ENCODE measurements at places on chromosomes 5 and 9. TPM values are rescaled to one million over a fixed set of nuclear protein-coding genes. Genes with fewer than 3 reads are reported as not detected.

GRCh38 chr5:93044859-93045666 lies 536.0 kb downstream of the NR2F1-AS1 start:
- DNase-seq, result no peak

DNA sequence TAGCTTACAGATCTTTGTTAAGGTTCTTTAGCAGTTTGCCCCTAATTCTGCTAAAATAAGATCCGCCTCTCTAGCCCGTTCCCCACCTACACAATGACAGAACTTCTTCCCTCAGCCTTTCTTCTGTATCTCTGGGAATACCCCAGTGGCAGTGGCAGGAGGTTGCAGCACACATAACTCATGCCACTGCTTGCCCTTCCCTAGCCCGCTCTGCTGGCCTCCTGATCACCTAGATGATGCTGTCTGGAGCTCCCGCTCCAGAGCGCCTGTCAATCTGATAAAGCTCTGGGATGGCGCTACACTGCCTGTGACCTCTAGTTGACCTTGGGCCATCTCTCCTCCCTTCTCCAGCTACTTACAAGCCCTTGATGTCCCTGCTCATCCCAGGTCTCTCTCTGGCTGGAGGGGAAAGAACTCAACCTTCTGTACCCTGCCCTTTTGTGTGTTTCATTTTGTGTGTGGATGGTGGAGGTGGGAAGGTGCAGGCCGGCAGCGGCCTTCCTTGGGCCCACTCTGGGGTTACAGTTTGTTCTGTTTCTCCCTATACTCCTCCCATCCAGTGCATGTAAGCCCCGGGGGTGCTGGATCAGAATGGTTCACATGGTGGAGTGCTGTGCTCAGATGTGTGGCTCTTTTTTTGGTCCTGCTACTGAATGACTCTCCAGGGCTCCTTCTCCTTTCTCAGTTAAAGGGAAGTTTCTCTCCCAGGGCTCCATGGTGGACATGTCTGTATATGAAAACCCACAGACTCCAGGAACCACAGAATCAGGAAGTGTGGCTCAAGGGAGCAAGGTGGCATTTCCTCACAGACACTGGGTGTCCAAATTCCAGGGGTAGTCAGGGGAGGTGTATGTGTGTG lies 29.1 kb downstream of the MTX3 start:
- DNase-seq, result no peak

DNA sequence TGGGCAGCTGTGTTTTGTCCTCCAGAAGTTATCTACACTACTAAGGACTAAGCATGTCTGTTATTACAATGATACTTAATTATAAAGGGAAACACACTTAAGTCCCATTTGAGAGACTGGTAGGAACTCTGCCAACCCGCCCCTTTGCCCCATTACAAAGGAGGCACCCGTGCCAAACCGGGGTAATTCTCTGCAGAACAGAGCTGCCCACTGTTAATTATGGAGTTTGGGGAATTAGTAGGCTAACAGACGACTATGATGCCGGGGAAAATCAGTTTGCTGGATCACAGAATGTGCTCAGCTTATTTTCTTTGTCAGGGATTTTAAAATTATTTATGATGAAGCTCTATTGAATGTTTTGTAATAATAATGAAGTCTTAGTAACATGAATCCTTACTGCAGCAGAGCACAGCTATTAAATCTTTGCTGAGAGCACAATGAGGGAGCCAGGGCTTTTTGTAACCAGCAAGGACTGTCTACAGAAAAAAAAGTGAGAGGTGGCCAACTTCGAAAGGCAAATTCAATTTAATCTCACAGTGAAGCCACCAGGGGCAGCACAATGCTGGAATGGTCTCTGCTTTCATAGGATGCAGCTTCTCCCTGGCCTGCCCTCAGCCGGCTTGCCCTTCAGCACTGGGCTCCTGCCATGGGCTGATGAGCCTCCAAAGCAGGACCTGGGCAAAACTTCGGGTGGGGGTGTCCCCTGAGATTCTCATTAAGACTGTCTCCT lies 134.5 kb downstream of the GNAQ start:
- no peak for DNase-seq

DNA sequence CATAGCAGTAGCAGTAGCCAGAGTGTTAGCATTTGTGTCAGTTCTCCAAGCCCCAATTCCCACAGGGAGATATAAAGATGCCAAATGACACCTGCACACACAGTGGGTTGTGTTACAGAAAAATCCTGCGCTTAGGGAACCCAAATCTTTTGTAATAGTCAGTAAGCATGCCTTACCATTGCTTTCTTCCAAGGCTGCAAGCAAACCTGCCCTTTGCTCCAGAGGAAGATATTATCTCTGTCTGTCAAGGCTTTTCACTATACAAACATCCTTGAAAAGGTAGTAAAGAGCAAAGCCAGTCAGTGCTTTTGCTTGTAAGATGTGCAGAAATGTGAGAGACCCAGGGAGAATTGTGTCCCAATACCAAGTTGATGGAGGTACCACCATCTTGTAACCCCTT lies 2.9 kb downstream of the ANKDD1B start:
- DNase-seq, result no peak

DNA sequence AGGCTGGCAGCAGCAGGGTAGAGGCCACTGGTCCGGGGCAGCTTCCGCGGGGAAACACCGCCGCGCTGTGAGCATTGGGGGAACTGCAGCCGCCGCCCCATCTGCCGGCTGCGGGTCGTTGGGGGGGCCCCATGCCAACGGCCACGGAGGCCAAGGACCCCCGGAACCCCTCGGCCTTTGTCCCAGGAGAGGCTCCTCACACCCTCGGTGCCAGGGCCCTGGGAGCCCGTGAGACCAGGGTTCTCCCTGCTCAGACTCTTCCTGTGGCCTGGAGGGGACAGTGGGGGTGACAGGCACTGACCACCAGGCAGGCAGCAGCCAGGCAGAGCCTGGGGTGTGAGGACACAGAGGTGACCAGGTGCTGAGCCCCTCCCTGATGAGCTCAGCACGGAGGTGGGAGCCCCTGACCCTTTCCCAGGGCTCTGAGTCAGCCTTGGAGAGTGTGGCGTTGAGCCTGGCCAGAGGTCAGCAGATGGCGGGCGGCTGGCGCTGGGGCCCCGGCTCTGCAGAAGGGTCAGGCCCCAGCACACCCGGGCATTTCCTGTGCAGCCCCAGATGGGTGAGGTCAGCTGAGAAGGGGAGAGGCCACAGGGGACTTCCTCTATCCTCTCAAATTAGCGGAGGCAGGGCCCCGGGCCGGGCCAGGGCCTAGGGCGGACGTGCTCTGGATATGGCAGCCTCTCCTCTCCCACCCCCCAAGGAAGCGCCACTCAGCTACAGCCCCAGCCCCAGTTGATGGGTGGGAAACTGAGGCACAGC lies 17.9 kb upstream of the EGFL7 start:
- peak; percentile 82 for DNase-seq

- no peak for DNase-seq
These were observed 61.1 kb downstream of the MLANA start for GRCh38 chr9:5951686-5952211.

Gene PCDHB8
- 0.19 TPM for total RNA-seq

Gene SPOCK1
- 0.06 TPM for total RNA-seq
